ENCODE measurements at places on chromosomes 7 and 10.

DNA sequence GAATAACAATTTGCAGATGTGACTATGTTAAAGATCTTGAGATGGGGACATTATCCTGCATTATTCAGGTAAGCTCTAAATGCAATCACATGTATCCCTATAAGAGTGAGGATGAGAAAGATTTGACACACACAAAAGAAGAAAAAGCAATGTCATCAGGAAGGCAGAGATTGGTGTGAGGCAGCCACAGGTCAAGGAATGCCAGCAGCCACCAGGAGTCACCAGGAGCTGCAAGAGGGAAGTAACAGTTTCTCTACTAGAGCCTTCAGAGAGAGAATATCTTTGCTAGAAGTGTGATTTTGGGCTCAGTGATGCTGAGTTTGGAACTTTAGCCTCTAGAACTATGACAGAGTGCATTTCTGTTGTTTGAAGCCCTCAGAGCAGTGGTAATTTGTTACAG is 700.3 kb upstream of the SEMA3D start:
- DNase-seq, result no peak

DNA sequence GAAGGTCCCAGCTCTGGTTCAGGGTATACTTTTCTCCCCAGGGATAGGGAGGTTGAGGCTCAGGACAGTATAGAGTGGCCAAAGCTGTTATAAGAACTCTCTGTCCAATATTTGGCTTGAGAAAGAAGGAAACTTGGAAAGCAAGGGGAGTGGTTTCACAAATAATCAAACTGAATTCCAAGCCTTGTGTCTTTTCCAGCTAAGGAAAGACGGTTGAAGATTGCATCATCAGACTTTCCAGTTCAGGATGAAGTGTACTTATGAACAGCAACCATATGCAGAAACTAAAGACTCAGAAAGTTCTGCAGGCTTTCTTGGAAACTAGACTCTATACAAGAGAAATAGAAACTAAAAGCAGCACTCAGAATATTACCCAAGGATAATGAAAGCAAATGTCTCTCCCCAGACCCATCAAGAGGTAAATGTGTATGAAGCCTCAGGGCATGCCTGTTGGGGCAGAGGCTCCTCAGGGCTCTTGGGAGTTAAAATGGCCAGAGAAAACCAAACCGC is 46.4 kb downstream of the RAMP3 start:
- no peak for DNase-seq

DNA sequence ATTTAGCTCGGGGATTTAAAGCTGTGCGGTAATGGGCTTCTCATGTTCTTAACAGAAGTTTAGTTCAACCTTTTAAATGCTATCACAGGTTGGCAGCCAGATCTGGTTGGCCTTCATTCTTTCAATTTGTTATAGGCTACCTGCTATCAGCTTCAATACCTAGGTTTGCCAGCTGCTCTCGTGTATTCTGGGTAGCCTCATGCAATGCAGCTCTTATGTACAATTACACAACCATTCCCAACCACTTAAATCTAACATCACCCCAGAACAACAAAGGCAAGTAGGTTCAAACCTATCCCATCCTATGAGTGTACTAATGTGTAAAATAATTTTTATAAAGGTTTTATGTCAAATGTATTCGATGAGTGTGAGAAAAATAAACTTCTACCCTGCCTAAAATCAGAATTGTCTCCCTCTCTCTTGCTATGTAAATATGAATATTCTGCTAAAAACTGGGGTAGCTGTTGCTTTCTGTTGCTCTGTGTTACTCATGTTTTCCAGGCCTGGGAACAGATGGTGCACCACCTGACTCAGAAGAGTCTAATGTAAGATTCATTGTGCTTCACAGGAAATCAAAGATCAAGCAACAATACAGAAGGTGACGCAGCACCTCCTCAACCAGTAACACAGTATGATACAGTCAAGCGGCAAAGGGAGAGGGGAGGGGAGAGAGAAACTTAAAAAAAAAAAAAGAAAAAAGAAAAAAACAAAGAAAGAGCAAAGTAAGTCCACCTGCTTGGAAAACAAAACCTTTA is 188.6 kb downstream of the ETV1 start:
- no peak for DNase-seq

DNA sequence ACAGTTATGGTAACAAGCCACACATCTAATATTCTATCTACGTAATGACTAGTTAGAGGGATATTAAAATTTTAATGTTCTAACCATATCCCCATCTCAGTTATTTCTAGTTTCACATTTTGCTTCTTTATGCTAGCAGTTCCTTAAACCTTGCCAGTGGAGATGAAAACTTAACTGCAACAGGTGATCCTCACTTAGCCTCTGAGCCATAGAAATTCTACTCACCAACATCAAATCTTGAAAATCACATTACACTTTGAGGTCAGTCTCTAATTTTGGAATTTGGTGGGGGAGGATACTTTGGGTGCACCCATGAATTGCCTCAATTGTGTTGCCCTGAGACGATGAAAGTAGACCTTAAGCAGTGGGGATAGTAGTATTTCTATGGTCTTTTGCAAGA is 256.4 kb downstream of the GATA3 start:
- DNase-seq, result no peak

DNA sequence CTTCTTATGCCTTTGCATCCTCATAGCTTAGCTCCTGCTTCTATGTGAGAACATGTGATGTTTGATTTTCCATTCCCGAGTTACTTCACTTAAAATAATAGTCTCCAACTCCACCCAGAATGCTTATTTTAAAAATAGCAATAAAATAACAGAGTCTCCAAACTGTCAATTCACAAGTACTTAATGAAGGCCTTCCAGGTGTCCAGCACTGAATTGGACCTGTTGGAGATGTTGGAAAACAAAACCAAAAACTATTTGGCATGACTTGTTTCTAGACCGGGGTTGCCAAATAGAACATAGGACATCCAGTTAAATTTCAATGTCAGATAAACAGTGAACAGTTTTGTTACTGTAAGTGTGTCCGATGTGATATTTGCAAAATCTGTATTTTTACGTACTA is 208.1 kb upstream of the DKK1 start:
- no peak for DNase-seq

- no peak for DNase-seq
Observed at GRCh38 chr10:31484431-31485135, 165.6 kb downstream of the ZEB1 start.

- no peak for DNase-seq
Observed at GRCh38 chr7:523347-524336, 4.0 kb upstream of the PDGFA start.

- no peak for DNase-seq
Observed at GRCh38 chr7:75644589-75644988, 94.2 kb downstream of the HIP1 start.

- peak; percentile 54 for DNase-seq
Observed at GRCh38 chr7:74320645-74321221, 31.5 kb downstream of the CLIP2 start.

DNA sequence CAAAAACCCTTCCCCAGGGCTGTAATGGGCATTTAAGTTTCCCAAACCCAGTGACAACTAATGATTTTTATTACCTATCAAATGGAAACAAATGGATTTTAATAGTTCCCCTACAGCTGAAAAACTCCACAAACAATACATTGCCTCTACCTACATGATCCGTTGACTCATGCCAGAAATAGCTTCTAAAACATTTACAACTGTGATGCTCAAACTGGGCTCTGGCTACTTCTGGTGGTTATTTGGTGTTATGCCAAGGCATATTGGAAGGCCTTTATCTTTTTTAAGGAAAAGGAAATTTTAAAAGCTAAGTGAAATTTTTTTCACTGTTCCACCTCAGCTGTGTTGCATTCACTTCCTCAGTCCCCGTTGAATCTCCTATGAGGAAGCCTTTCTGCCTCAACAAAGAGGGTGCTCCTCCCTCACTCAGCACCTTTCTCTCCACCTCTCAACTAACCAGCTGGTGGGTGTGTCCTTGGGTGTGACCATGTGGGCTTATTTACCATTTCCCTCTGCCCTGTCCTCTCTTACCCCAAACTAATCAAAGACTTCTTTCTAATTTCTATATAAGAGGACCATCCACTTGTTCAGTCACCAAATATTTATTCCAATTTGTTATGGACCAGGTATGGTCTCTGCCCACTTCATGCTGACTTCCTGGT is 82.9 kb downstream of the PRTFDC1 start:
- no peak for DNase-seq

- DNase-seq, result no peak
Observed at GRCh38 chr7:97845622-97846203, 26.5 kb downstream of the ASNS start.

GRCh38 chr7:26724795-26725194 is 139.6 kb downstream of the SKAP2 start:
- no peak for DNase-seq

DNA sequence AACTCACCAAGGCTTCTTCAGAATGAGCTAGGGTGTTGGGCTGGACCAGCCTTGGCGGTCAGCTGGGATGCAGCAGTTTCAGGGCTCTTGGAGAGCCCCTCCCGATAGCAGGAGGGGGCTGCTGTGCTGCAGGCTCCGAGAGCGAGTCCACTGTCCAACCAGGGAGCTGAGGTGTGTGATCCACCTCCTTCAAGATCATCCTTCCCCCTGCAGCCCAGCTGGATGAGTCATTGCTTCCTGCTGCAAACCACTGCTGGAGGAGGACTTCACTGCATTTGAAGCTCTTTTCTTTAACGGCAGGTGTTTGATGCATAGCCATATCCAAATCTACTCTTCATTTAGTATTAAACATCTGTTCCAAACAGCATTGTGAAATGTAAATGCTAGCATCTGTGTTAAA is 54.2 kb upstream of the EBF3 start:
- DNase-seq, result no peak

- no peak for DNase-seq
Observed at GRCh38 chr7:124597509-124597908, 168.1 kb downstream of the GPR37 start.

GRCh38 chr7:28165261-28165660 is 15.3 kb downstream of the JAZF1 start:
- DNase-seq, result no peak

DNA sequence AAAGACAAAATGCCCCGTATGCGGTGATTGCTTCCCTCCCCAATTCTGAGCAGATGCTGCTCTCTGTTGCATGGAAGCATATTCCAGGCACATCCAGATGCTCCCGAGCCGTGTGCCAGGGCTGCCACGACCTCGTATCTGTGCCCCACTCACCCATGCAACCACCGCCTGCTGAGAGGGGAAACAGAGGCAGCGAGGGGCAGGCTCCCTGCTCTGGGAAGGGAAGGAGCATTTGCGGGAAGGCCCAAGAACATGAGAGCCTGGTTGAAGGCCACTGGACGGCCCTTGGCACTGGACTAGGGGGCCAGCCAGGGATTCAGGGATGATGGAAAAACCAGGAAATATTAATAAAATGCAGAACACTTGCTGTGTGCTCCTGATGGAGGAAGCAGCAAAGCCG is 89.4 kb downstream of the CTBP2 start:
- DNase-seq, result no peak

DNA sequence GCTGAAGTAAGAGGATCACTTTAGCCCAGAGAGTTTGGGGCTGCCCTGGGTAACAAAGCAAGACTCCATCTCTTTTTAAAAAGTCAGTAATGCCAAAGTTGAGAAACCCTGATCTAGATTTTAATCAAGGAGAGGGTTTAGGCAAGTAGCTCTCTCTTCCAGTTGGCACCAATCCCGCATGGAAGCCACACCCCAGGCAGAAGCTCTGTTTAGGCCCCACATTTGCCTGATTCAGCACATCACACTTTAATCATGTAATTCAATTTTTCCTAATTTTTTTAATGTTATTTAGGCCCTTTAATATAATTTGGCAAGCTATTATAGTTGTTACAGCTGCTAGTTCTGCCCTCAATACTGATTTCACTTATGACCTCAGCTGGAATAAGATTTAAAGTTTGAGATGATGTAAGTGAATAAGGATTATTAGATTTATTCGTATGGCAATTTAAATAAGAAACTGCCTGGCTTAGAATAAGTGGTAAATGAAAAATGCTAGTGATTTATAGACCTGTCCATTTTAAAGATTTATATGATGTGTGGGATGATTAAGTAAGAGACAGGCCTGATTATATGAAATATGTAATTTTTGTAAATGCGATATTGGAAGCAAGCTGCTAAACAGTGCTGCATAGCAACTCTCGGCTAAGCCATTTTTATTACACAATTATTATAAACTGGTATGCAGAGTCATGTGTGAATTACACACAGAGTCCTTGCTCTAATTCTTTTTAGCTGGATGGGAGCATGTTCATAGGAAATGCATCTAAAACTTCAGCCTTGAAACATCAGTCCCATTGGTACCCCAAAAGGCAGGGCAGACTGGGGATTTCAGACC is 80.2 kb upstream of the NFE2L3 start:
- DNase-seq, result no peak

DNA sequence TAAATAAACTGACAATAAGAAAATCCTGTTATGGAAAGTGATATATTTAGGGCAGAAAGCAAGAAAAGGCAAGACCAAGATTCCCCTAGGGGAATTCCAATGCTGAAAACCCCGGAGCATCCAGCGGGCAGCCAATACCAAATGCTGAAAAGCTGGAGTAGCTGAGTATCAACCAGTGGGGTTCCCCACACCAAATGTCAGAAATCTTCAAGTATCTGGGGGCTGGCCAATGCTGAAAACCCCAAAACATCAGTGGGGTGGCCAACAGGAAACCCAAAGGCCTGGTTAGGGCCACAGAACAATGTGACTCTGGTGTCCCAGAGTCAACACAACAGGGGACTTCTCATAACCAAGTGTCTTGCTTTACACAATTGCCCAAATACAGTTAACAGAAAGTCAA is 271.8 kb upstream of the CACNA2D1 start:
- no peak for DNase-seq

GRCh38 chr7:5394264-5395105 is 29.1 kb downstream of the TNRC18 start:
- DNase-seq, result no peak

- DNase-seq, result no peak
Observed at GRCh38 chr7:157816086-157816485, 479.3 kb downstream of the DNAJB6 start.

DNA sequence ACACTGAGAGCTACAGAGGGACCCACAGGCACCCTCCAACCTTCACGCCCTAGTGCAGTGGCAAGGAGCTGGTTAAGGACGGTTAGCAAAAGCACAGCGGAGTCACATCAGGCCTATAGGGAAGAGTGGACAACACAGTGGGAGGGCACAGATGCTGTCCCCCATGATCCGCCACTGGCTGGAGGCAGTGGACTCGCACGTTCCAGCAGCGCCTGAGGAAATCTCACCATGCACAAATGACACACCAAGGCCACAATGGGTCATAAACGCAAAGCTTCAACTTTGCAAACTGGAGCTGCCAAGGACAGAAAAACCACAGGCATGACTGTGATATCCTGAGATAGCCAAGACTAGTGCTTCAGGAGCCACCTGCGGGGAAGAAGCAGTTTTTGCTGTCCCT is 58.8 kb downstream of the GRB10 start:
- DNase-seq, result no peak

GRCh38 chr10:61197057-61197456 is 253.1 kb upstream of the RHOBTB1 start:
- DNase-seq, result no peak
